B cell (primary cell): ENCODE measurements at places on chromosomes 1 and 21.
A peak's percentile ranks its signal among the peaks of the same experiment; 100 is the strongest.

GRCh38 chr1:199083680-199084079 lies 444.8 kb downstream of the PTPRC start:
- DNase-seq, result no peak
- H3K4me3 ChIP-seq, result no peak overlapping the region
- H3K27me3 ChIP-seq, result no peaks in the 10 kb centered on the region

- no peak overlapping the region for H3K4me3 ChIP-seq
- H3K36me3 ChIP-seq, result no peaks in the 10 kb centered on the region
- no peak overlapping the region for H3K27ac ChIP-seq
- H3K27me3 ChIP-seq, result no peaks in the 10 kb centered on the region
Observed at GRCh38 chr1:59505596-59506028, 208.7 kb downstream of the FGGY start.

GRCh38 chr1:234980291-234980644 lies 148.4 kb downstream of the TOMM20 start:
- H3K27me3 ChIP-seq, result no peaks in the 10 kb centered on the region
- H3K36me3 ChIP-seq, result no peaks in the 10 kb centered on the region
- peak overlapping the region; percentile 73 for H3K27ac ChIP-seq
- H3K4me3 ChIP-seq, result no peak overlapping the region
- no peak for DNase-seq

- no peak overlapping the region for H3K4me3 ChIP-seq
- no peaks in the 10 kb centered on the region for H3K36me3 ChIP-seq
- no peaks in the 10 kb centered on the region for H3K27me3 ChIP-seq
- H3K4me1 ChIP-seq, result peaks cover 37% of the 10 kb centered on the region
- DNase-seq, result no peak
Observed at GRCh38 chr1:110243146-110243545, 33.0 kb downstream of the KCNC4 start.

- DNase-seq, result no peak
- H3K4me3 ChIP-seq, result no peak overlapping the region
- peaks cover 7% of the 10 kb centered on the region for H3K4me1 ChIP-seq
- no peaks in the 10 kb centered on the region for H3K36me3 ChIP-seq
- H3K27ac ChIP-seq, result no peak overlapping the region
Observed at GRCh38 chr1:168054117-168054516, 82.6 kb downstream of the GPR161 start.

DNA sequence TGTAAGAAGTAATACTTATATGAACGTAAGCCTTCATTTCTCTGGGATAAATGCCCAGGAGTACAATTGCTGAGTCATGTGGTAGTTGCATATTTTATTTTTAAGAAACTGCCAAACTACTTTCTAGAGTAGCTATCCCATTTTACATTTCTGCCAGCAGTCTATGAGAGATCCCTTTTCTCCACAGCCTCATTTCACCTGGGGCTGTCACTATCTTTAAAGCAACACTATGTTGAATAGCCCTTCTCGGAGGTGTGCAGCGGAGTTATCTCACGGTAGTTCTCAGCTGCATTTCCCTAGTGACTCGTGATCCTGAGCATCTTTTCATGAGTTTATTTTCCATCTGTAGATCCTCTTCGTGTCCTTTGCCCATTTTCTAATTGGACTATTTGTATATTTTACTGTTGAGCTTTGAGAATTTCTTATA lies 93.4 kb downstream of the ADARB1 start:
- H3K27me3 ChIP-seq, result no peaks in the 10 kb centered on the region
- no peaks in the 10 kb centered on the region for H3K4me1 ChIP-seq
- no peak for DNase-seq
- no peak overlapping the region for H3K27ac ChIP-seq
- peaks cover 4% of the 10 kb centered on the region for H3K36me3 ChIP-seq
- H3K4me3 ChIP-seq, result no peak overlapping the region

DNA sequence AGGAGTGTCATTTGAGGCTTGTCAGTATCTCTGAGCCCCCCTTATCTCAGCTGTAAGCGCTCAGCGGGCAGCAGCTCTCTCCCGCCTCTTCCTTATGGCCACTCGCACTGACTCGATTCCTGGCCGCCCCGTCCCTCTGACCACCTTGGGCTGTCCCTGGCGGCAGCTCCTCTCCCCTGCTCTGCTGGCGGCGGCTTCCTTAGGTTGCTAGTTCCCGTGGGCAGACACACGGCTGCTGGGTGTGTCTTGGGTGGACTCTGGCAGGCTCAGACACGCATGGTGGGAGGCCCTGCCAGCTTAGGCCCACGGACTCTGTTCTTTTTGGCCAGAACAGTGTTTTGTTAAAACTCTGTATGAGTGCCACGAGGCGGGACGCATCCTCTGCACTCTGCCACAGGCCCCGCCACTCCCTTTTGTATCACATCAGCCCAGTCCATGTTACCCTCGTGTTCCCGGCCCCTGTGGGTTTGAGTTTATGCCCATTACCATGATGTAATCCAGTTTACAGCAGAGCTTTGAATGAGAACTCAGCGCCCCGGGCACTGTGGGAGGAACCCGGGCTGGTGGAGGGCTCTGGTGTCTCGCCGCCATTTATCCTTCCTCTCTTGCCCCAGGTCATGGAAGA lies 45.9 kb downstream of the COQ8A start:
- H3K27me3 ChIP-seq, result no peaks in the 10 kb centered on the region
- H3K27ac ChIP-seq, result no peak overlapping the region
- H3K4me3 ChIP-seq, result no peak overlapping the region
- peaks cover 51% of the 10 kb centered on the region for H3K36me3 ChIP-seq
- peaks cover 18% of the 10 kb centered on the region for H3K4me1 ChIP-seq
- DNase-seq, result no peak

GRCh38 chr1:62346886-62347285 lies 27.7 kb upstream of the KANK4 start:
- no peaks in the 10 kb centered on the region for H3K36me3 ChIP-seq
- no peak overlapping the region for H3K4me3 ChIP-seq
- no peaks in the 10 kb centered on the region for H3K4me1 ChIP-seq
- H3K27me3 ChIP-seq, result no peaks in the 10 kb centered on the region
- no peak for DNase-seq

- no peaks in the 10 kb centered on the region for H3K27me3 ChIP-seq
- no peak for DNase-seq
- no peaks in the 10 kb centered on the region for H3K36me3 ChIP-seq
- no peak overlapping the region for H3K4me3 ChIP-seq
- no peaks in the 10 kb centered on the region for H3K4me1 ChIP-seq
Observed at GRCh38 chr1:215992620-215993019, 425.5 kb downstream of the KCTD3 start.
